ENCODE measurements at places on chromosomes 1 and 21. TPM values are rescaled to one million over a fixed set of nuclear protein-coding genes. Genes with fewer than 3 reads are reported as not detected.

Gene OR2L2
- total RNA-seq: not detected

GRCh38 chr1:46477153-46477929 lies 12.3 kb upstream of the DMBX1 start:
- peak; percentile 57 for DNase-seq

GRCh38 chr1:15760520-15761211 lies 2.1 kb downstream of the FBLIM1 start:
- DNase-seq: no peak

- DNase-seq: no peak
These were observed 190.2 kb upstream of the ADAMTS5 start for GRCh38 chr21:27157097-27157496.

DNA sequence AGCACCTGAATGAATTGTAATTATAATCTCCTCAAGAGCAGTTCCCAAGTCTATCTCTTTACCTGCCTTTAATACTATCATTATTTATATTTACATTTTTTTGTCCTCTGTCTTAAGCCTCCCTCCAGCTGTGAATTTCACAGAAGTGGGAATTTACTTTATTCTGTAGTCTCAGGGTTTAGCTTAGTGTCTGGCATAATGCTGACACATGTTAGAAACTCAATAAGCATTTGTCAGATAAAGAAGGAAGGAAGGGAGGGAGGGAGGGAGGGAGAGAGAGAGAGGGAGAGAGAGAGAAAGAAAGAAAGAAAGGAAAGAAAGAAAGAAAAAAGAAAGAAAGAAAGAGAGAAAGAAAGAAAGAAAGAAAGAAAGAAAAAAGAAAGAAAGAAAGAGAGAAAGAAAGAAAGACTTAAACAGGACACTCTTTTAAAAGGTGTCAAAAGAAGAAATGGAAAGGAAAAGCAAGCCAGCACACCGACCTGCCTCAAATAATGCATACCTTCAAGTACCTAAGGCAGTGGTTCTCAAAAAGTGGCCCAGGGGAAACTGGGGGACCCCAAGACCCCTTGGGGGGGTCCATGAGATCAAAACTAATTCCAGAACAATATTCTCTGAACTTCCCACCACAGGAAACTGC lies 1.8 kb upstream of the PGLYRP4 start:
- DNase-seq: no peak

DNA sequence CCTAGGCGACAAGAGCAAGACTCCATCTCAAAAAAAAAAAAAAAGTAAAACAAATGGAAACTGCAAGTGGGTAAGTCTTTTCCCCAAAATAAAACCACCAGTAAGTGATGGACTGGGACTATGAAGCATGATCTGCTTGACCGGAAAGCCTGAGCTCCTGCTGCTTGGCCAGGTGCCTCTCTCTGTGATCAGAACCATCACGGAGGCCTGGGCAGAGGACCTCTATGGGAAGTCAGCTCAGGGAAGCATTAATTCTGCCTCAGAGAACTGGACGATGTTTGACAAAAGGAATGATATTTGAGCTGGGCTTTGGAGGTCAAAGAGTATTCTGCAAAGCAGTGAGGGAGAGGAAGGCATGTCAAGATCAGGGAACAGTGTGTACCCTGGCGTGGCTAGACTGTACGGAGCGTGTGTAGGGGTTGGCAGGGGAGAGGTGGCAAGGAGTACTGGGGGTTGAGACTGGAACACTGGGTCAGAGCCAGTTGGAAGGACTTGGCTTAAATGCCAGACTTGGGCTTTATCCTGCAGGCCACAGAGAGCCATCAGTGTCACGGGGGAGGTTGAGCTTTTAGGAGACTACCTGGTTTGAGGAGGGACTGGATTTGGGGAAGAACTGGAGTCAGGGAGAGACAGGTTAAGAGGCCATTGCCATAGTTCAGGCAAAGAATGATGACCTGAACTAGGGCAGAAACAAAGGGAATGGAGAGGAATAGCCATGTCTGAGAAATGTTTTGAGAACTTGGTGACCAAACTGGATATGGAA lies 16.4 kb downstream of the ATP1A2 start:
- no peak for DNase-seq

Data from Caki2 (cell line).